ENCODE measurements at places on chromosomes 5 and 9.
A peak's percentile ranks its signal among the peaks of the same experiment; 100 is the strongest.

DNA sequence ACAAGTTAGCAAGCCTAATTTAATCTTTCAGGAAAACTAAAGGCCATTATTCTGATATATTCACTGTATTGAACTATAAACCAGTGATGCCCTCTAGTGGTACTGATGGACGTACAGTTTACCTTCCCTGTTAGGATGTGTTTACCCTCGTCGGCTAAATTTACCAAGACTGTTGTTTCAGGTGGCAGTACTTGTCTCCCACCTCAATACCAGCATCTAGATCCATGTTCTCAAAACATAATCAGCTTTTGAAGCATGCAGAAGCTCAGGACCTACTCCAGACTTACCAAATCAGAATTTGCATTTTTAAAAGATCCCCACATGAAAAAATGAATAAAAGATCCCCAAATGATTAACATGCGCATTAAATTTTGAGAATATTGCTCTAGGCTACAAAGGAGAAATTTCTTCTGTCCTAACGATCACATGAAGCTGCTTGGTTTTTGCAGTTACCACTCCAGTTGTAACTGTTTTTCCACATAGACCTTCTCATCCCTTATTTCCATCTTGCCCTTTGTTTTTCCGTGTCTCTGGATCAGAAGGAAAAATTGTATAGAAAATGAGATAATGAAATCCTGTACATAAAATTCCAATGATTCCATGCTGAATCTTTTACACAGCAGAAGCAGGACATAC is 3.2 kb upstream of the BAAT start:
- DNase-seq: no peak

GRCh38 chr5:1761453-1761755 is 38.2 kb downstream of the MRPL36 start:
- peak; percentile 42 for DNase-seq

DNA sequence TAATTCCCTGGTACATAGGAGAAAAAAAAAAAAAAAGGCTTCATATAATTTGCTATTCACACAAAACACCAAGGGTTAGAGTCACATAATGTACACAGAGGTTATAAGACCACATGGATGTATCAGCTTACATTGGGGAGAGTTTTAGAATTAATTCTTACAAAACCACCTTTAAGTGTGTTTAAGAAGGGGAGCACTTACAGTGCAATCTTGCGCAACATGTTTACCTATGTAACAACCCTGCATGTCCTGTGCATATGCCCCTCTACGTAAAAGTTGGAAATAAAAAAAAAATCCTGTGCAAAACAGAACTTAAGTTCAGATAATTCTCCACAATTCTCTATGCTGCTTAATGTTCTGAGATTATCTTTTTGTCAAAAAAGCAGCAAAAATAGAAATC is 190.0 kb downstream of the DENND1A start:
- no peak for DNase-seq

GRCh38 chr5:90983148-90983547 is 400.0 kb downstream of the ARRDC3 start:
- no peak for DNase-seq

GRCh38 chr5:158492136-158492535 is 607.6 kb downstream of the EBF1 start:
- no peak for DNase-seq

DNA sequence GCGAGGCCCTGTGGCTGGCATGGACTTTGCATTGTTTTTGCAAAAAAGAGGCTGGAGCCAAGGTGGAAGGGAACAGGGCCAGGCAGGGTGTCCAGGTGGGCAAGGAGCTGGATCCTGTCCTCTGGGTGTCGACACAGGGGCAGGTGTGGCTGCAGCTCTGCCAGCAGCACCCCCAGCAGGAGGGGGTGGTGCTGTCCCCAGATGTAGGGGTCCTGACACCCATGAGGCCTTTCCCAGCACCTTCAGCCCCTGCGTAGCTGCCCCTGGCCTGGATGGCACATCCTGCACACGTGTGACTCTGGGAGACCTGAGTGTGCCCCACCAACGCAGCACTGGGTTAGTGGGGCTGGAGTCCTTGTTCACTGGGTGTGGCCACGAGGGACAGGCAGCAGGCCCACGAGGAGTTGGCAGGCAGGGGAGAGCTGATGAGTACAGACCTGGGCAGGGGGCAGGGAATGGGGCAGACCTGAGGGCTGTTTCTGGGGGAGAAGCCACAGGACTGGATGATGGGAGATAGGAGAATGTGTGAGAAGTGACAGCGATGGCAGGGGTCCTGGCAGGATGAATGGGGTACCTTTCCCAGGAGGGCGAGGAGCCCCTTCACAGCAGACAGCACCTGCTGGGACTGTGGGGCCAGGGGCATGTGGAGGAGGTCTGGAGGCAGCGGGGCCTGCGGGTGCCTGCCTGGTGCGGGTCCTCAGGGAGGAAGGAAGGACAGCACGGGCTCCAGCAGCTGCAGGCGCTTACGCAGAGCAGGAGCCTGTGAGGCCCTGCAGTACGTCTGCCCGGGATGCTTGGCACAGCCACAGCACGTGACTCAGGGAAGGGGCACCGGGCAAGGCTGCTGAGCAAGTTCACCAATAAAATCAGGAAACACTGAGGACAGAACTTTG is 3.6 kb upstream of the RASGEF1C start:
- no peak for DNase-seq

- DNase-seq: no peak
These were observed 32.2 kb downstream of the ALDH7A1 start for GRCh38 chr5:126562823-126563222.

- DNase-seq: no peak
These were observed 13.7 kb upstream of the NNT start for GRCh38 chr5:43589310-43589709.

GRCh38 chr5:68958428-68958827 is 135.4 kb upstream of the SLC30A5 start:
- DNase-seq: no peak

GRCh38 chr5:53257806-53258373 is 148.3 kb upstream of the MOCS2 start:
- DNase-seq: peak; percentile 78

- DNase-seq: no peak
These were observed at the start of gene MEF2C for GRCh38 chr5:88883059-88883835. Gene MEF2C (minus strand): TSS chr5:88883184. CDS start chr5:88823788, 59,396 bp downstream.

- DNase-seq: no peak
These were observed 76.5 kb upstream of the ATG10 start for GRCh38 chr5:81895307-81895706.

DNA sequence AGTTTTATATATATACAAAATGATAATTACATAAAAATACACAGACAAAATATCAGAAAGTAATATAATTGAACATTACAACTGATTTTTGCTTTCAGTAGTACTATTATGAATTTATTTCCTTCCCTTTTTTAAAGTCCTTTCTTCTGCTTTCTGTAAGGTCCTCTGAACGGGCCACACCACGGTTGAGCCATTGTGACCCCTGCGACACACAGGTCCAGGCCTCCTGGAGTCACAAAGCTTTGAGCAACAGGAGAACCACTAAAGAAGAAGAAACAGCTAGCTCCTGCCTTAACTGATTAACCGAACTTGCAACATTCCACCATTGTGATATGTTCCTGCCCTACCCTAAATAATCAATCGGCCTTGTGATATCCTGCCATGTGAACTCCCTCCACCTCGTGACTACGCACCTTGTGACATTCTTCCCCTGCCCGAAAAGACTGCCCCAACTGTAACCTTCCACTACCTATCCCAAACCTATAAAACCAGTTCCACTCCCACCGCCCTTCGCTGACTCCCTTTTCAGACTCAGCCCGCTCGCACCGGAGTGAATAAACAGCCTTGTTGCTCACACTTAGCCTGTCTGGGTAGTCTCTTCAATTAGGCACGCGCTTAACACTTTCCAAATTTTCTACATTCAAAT is 375.0 kb upstream of the RFX3 start:
- no peak for DNase-seq

GRCh38 chr5:13921578-13921977 is 22.9 kb downstream of the DNAH5 start:
- no peak for DNase-seq

GRCh38 chr5:67095346-67096171 is 101.0 kb downstream of the CD180 start:
- no peak for DNase-seq

GRCh38 chr5:69404659-69405330 is 10.1 kb upstream of the MARVELD2 start:
- no peak for DNase-seq

Measured in RWPE2 (cell line).